ENCODE measurements at places on chromosomes 16 and 17. TPM values are rescaled to one million over a fixed set of nuclear protein-coding genes. Genes with fewer than 3 reads are reported as not detected.

FOXN1 gene
- not detected for total RNA-seq

ABCC12 gene
- total RNA-seq, result not detected

PITPNM3 gene
- 150 TPM for total RNA-seq

OR2C1 gene
- not detected for total RNA-seq

RASL10B gene
- not detected for total RNA-seq

COL1A1 gene
- 458 TPM for total RNA-seq

TVP23C gene
- total RNA-seq, result 32.4 TPM

CTRB1 gene
- 2.2 TPM for total RNA-seq

BEAN1 gene
- total RNA-seq, result not detected

CDH1 gene
- 11.1 TPM for total RNA-seq

CCNF gene
- total RNA-seq, result 4.2 TPM

GRCh38 chr17:14310605-14311004 lies 9.7 kb downstream of the HS3ST3B1 start:
- H3K36me3 ChIP-seq, result no peaks in the 10 kb centered on the region
- DNase-seq, result no peak
- peak overlapping the region; percentile 22 for H3K27ac ChIP-seq
- no peak overlapping the region for H3K4me3 ChIP-seq
- peaks cover 11% of the 10 kb centered on the region for H3K27me3 ChIP-seq
- peaks cover 36% of the 10 kb centered on the region for H3K4me1 ChIP-seq

DNA sequence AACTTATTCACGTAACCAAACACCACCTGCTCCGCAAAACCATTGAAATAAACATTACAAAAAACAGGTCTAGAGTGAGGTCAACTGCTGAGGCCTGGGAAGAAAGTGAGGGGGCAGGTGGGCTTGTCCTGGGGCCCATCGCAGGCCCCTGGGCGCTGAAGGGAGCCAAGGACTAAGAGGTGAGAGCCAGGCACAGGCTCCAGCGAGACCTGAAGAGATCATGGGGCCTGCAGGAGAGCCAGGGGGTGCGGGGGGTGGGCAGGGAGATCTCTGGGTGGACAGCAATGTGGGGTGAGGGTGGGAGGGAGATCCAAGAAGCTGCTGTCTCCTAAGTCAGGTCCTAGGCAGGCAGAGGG lies 7.9 kb downstream of the ARHGAP27 start:
- DNase-seq, result peak; percentile 62
- no peak overlapping the region for H3K27ac ChIP-seq
- peaks cover 4% of the 10 kb centered on the region for H3K36me3 ChIP-seq
- H3K27me3 ChIP-seq, result no peaks in the 10 kb centered on the region
- peaks cover 44% of the 10 kb centered on the region for H3K4me1 ChIP-seq

DNA sequence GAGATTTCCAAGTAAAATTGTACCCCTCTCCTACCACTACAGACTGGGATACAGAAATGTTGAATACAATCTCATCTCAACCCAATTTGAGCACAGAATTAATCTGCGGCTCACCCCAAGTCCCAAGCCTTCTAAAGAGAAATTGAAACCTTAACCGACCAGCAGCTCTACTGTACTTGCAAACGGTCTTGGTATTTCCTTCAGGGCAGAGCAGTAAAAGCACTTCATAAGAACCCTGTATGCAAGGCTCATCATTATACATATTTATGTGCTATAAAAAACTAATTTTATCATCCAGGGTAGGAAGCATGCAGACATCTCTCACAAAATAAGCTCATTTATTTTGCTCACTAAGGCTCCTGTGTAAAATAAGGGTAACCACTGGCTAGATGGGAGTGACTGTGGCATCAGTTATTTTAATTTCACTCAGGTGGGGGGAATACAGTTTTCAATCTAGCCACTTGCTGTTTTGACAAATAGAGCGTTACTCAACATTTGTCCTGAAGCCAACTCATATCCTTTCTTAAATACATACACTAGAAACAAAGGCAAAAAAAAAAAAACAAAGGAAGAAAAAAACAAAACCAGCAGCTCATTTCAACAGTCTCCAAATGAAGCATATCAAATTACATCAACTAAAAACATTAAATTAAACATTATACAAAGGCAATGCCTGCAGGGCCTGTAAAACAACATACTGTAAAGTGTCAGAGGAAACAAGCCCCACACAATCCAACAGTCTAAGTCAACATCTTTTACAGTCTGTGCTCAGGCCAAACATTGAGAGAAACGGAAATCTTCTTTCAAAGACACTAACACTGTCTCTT lies 65.0 kb downstream of the PARN start:
- DNase-seq, result no peak
- no peaks in the 10 kb centered on the region for H3K4me1 ChIP-seq
- H3K4me3 ChIP-seq, result no peak overlapping the region
- H3K27ac ChIP-seq, result no peak overlapping the region
- H3K36me3 ChIP-seq, result peaks cover 52% of the 10 kb centered on the region

DNA sequence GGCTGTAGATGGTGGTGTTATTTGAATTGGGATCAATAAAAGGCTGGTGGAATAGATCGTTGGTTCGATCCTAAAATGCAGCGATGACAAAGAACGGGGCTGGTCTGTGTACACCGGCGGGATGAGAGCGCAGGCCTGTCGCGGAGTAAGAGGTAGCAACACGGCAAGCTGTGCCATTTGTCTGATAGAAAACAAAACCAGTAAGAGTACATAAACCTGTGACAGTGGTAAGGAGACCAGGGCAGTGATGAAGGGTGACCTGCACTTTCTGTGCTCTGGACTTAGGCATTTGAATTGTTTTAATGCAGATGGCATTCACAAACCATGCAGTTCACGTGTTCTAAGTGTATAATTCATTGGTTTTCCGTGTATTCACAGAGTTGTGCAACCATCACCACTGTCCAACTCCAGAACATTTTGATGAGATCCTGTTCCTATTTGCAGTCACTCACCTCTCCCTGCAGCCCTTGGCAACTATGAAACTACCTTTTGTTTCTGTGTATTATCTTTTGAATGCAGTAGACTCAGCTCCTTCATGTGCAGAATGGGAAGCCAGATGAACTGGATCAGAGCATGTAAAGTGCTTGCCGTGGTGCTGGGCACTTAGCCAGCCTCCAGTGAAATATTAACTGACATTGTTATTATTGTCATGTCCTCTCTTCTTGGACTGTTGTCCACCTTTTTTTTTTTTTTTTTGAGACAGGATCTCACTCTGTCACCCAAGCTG lies 286.1 kb downstream of the SNX29 start:
- DNase-seq, result no peak
- H3K4me1 ChIP-seq, result peaks cover 6% of the 10 kb centered on the region
- no peaks in the 10 kb centered on the region for H3K36me3 ChIP-seq
- H3K27me3 ChIP-seq, result no peaks in the 10 kb centered on the region

DNA sequence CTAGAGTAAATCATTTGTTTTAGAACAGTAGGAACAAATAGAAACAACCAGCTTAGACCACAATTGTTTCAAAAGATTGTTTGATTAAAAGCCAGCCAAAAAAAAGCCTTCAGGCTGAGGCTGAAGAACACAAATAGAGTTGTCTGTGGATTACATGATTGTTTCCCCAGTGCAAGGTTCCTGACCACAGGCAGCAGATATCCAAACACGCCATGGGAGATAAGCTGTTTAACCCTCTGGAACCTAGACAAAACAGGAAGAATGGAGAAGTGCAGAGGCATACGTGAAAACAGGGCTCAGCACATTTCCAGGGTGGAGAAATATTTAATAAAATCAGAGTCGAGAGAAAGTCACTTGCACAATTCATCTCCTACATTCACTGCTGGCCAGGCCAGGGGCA lies 21.0 kb downstream of the ATPAF2 start:
- no peaks in the 10 kb centered on the region for H3K27me3 ChIP-seq
- H3K36me3 ChIP-seq, result peaks cover 87% of the 10 kb centered on the region

- no peaks in the 10 kb centered on the region for H3K4me1 ChIP-seq
- H3K4me3 ChIP-seq, result no peak overlapping the region
- no peak for DNase-seq
- no peaks in the 10 kb centered on the region for H3K36me3 ChIP-seq
Measured at GRCh38 chr17:61496957-61497653, 44.9 kb downstream of the TBX4 start.

GRCh38 chr16:30005341-30006094 lies 5.3 kb downstream of the DOC2A start:
- peaks cover 15% of the 10 kb centered on the region for H3K27me3 ChIP-seq
- peaks cover 19% of the 10 kb centered on the region for H3K36me3 ChIP-seq
- peaks cover 5% of the 10 kb centered on the region for H3K4me1 ChIP-seq
- no peak for DNase-seq
- H3K4me3 ChIP-seq, result no peak overlapping the region

GRCh38 chr17:79223471-79223870 lies 148.8 kb downstream of the ENGASE start:
- peaks cover 15% of the 10 kb centered on the region for H3K4me1 ChIP-seq
- DNase-seq, result no peak
- H3K27me3 ChIP-seq, result peaks cover 73% of the 10 kb centered on the region
- H3K27ac ChIP-seq, result no peak overlapping the region

DNA sequence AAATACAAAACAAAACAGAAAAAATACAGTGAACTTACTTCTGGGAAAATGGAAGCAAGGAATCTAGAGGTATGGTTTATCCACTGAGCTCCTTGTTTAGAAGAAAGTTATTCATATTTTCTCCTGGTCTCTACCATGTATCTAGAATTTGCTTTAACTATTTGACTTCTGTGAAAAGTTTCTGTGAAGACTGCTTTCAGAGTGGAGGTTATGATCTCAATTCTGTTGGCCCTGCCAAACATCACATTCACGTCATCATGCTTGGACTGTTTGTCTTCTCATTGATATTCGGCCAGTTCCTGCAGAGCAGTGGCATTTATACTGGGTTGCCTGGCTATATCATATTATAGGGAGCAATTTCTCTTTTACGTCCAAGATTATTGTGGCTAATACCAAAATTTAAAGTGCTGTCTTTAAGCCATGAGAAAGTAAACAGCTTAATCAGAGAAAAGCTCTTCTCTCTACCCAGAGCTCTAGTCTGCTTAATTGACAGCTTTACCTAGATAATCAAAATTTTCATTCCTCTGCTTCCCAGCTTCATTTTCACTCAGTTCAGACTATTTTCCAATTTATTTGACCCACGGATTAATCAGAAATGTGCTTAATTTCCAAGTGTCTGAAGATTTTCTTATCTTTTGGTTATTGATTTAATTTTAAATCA lies at the start of gene ABCA8:
Gene ABCA8 (minus strand): TSS at position 212 of the 661 bp plus-strand sequence. CDS start 13,358 bp downstream, outside the sequence.
- no peaks in the 10 kb centered on the region for H3K36me3 ChIP-seq
- H3K27ac ChIP-seq, result peak within 1 kb of the TSS; percentile 16
- H3K27me3 ChIP-seq, result no peaks in the 10 kb centered on the region
- peak within 1 kb of the TSS; percentile 20 for H3K4me3 ChIP-seq
- DNase-seq, result no peak

DNA sequence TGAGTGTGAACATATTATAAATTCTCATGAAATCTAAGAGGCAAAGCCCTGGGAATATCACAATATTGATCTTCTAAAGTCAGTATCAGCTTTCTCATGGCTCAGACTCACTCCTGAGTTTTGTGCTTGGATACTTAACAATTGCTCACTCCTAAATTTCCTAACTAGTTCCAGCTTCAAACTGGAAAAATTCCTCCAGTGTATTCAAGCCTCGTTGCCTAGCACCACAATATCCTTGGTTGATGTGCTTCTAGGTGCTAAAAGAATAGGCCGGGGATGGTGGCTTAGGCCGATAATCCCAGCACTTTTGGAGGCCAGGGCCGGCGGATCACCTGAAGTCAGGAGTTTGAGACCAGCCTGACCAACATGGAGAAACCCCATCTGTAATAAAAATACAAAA lies 62.5 kb downstream of the XYLT1 start:
- no peaks in the 10 kb centered on the region for H3K27me3 ChIP-seq
- no peak for DNase-seq
- H3K36me3 ChIP-seq, result no peaks in the 10 kb centered on the region
- peaks cover 13% of the 10 kb centered on the region for H3K4me1 ChIP-seq
- H3K4me3 ChIP-seq, result no peak overlapping the region
- no peak overlapping the region for H3K27ac ChIP-seq

- DNase-seq, result no peak
- H3K4me3 ChIP-seq, result no peak overlapping the region
- peaks cover 4% of the 10 kb centered on the region for H3K4me1 ChIP-seq
- H3K36me3 ChIP-seq, result no peaks in the 10 kb centered on the region
Measured at GRCh38 chr16:47866423-47866822, 289.4 kb downstream of the ABCC12 start.

DNA sequence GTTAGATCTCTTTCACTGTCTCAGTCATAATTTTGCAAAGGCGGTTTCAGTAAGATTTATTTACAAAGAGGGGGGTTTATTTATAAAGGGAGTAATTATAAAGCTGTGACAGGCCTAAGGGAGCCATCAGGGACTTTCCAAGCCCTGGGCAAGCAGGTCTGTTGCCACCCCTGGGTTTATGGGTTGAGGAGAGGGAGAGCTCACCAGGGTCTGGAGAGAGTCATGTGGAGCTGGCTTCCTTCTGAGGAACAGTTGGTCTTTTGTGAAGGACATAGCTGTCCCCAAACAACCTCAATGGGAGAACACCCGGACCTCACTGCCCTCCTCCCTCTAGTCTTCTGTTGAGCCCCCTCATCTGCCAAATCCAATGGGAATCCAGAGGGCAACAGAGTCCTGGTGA lies 9.8 kb downstream of the ITGAM start:
- no peak overlapping the region for H3K27ac ChIP-seq
- H3K4me1 ChIP-seq, result peaks cover 20% of the 10 kb centered on the region
- H3K36me3 ChIP-seq, result peaks cover 49% of the 10 kb centered on the region
- H3K4me3 ChIP-seq, result no peak overlapping the region
- no peaks in the 10 kb centered on the region for H3K27me3 ChIP-seq
- DNase-seq, result no peak

- no peaks in the 10 kb centered on the region for H3K27me3 ChIP-seq
- no peak overlapping the region for H3K27ac ChIP-seq
- H3K4me1 ChIP-seq, result no peaks in the 10 kb centered on the region
- DNase-seq, result no peak
- H3K36me3 ChIP-seq, result no peaks in the 10 kb centered on the region
- no peak overlapping the region for H3K4me3 ChIP-seq
Measured at GRCh38 chr16:79482011-79482410, 118.5 kb downstream of the MAF start.

DNA sequence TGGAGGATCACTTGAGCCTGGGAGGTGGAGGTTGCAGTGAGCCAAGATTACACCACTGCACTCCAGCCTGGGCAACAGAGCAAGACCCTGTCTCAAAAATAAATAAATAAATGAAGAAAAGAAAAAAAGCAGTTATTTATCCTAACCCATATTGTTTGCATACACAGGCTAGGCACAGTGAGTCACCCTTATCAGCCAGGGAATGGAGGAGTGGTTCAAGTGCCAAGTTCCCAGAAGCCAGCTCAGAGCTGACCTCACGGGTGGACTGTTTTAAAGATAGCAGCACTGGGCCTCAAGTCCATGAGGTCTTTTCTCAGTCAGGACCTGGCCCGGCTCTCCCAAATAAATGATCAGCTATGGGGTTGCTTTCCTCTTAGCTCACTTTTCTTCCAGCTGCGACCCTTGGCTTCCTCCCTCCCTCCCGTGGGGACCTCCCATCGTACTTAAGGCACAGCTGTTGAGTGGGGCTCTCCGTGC lies 22.6 kb upstream of the MGAT5B start:
- DNase-seq, result no peak
- H3K4me3 ChIP-seq, result no peak overlapping the region
- H3K27me3 ChIP-seq, result no peaks in the 10 kb centered on the region
- H3K4me1 ChIP-seq, result no peaks in the 10 kb centered on the region

GRCh38 chr17:45221081-45222013 lies at the start of gene FMNL1:
Gene FMNL1, plus strand, starts transcription at chr17:45221885. Its CDS starts 240 bp downstream, at chr17:45222125.
- no peaks in the 10 kb centered on the region for H3K36me3 ChIP-seq
- DNase-seq, result peak; percentile 98
- peaks cover 66% of the 10 kb centered on the region for H3K4me1 ChIP-seq
- no peaks in the 10 kb centered on the region for H3K27me3 ChIP-seq
- H3K4me3 ChIP-seq, result peak within 1 kb of the TSS; percentile 68

Measured in spleen (tissue), 13 donors.